ENCODE measurements at places on chromosomes 4 and X. TPM values are rescaled to one million over a fixed set of nuclear protein-coding genes. Genes with fewer than 3 reads are reported as not detected.

Gene SLC25A43
- 1.0 TPM for total RNA-seq

Gene TLR1
- not detected for total RNA-seq

Gene SULT1E1
- not detected for total RNA-seq

Gene NOX1
- total RNA-seq: not detected

Gene CFP
- 0.49 TPM for total RNA-seq

Gene PPEF2
- not detected for total RNA-seq

Gene MYOZ2
- not detected for total RNA-seq

Gene SPP1
- total RNA-seq: 1.1 TPM

Gene STK26
- total RNA-seq: 1.7 TPM

Gene CDS1
- total RNA-seq: 1.3 TPM

Gene FUNDC2
- total RNA-seq: 83.9 TPM
